ENCODE measurements at places on chromosomes 1 and 21. TPM values are rescaled to one million over a fixed set of nuclear protein-coding genes. Genes with fewer than 3 reads are reported as not detected.

Gene DEPDC1
- total RNA-seq, result 31.0 TPM

Gene CELA3B
- total RNA-seq, result not detected

Gene MYOM3
- not detected for total RNA-seq

DNA sequence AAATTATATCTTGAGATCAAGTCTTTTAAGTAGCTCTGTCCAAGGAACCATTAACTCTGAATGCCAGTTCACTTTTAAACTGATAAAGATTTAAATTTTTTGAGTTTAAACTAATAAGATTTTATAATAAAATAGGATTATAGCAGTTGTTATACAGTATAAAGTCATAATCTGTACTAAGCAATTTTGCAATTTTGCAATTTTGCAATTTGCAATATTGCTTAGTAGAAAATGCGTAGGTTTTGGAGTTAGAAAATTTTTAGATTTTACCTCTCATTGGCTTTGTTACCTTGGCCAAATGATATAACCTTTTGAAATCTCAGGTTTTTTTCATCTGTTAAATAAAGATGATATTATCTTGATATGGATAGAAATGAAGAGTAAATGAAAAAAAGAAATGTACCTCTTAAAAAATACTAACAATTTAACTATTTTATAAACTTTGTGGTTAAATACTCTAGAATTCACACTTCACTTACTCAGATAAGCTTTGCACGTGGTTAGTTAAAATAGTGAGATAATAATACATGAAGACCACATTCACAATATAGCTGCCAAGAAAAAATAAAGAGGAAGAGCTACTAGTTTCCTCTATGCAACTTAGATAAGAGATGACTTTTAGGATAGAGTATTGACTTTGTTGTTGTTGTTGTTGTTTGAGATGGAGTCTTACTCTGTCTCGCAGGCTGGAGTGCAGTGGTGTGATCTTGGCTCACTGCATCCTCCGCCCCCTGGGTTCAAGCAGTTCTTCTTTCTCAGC lies 13.9 kb downstream of the CCDC18 start:
- no peak for DNase-seq

GRCh38 chr1:222171005-222171404 lies 376.9 kb downstream of the HHIPL2 start:
- no peak for DNase-seq

GRCh38 chr1:51958824-51959223 lies 31.7 kb downstream of the RAB3B start:
- no peak for DNase-seq

- DNase-seq, result no peak
Measured at GRCh38 chr1:219391297-219391696, 217.6 kb downstream of the LYPLAL1 start.

DNA sequence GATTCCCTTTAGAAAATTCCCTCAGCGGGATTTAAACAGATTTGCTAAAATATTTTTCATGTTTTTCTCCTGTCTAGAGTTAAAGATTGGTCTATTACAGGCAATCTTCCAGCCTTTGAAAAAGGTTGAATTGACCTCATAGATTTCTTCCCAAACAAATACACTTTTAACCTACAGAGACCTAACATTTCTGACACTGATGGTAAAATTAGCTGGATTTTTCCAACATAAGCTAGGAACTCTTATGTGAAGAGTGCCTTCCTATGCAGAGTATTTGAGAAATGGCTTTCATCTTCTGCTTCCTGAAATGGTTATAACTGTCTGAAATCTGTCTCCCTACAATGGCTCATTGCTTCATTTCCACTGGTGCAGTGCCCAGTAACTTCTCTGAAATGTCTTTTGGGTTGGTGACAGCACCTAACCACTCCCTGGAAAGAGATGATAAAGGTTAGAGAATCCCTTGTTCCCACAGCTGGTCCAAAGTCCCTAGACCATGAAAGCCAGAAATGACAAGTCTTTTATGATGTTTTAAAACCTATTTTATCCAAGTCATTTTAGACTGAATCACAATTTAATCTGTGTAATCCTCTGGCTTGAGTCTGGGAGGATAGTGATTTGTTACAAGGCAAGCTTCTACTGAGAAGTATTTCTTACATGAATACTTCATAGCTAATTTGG lies 269.4 kb downstream of the BACH1 start:
- no peak for DNase-seq

- DNase-seq, result no peak
Measured at GRCh38 chr21:41280115-41280919, 36.3 kb upstream of the FAM3B start.

DNA sequence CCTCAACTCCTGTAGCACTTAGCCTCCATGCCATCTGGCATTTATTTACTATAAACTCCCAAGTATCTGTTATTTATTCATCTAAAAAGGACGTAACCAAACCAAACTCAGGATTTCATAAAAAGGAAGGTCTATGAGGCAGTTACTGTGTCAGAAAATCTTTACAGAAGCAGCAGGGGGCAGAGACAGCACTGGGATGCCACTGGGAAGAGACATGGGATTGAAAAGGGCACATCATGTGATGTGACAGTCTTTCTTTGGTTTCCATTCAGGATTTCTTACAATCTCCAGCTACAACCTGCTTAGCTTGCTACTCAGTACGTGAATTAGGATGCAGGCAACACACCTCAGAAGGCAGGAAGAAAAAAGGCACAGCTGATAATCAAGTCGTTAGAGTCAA lies 31.2 kb downstream of the SPRTN start:
- DNase-seq, result no peak

- DNase-seq, result no peak
Measured at GRCh38 chr1:5831600-5832335, 160.5 kb downstream of the NPHP4 start.

GRCh38 chr21:17554679-17555465 lies 42.0 kb downstream of the CXADR start:
- no peak for DNase-seq

DNA sequence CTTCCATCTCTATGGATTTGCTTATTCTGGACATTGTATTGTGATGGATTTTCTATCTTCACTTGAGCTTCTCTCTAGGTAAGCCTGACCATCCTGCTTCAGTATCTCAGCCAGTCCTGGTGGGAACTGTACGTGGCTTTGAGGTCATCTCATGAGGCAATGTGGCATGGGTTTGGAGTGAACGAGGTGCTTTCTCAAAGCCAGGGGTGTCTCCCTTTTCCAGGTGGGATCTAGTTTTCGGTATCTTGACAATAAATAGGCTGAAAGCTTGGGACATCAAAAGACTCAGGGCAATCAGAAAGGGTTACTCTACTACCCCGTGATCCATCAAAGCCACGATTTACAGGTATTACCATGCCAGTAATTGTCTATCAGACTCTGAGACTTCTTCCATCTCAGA lies 40.8 kb downstream of the AZIN2 start:
- DNase-seq, result peak; percentile 34

- DNase-seq, result no peak
Measured at GRCh38 chr1:219039017-219039681, 134.5 kb upstream of the LYPLAL1 start.

DNA sequence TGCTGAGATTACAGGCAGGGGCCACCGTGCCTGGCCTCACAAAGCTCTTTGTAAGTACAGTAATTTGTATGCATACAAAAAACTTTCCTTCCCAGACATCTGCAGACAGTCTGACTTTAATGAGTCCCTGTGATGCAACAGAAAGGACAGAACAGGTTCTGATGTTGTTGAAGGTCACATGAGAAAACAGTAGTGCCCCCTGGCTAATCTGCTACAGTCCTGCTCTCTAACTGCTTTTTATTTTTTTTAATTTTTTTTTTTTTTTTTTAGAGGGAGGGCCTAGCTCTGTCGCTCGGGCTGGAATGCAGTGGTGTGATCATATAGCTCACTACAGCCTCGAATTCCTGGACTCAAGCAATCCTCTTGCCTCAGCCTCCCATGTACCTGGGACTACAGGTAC lies 36.7 kb downstream of the ACBD3 start:
- DNase-seq, result no peak

DNA sequence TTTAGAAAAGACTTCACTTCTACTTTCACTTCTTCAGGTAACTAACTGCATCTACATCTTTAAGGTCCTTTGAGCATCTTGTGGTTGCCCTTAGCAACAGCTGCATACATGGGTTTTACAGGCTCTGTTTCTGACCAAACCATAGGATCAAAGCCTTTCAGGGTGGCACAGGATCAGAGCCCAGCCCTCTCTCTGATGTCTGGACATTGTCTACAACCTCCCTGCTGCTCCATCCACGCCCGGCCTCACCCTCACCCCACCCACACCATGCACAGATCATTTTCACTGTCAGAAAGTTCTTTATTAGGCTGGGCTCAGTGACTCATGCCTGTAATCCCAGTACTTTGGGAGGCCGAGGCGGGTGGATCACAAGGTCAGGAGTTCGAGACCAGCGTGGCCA lies 5.2 kb downstream of the NCF2 start:
- no peak for DNase-seq

DNA sequence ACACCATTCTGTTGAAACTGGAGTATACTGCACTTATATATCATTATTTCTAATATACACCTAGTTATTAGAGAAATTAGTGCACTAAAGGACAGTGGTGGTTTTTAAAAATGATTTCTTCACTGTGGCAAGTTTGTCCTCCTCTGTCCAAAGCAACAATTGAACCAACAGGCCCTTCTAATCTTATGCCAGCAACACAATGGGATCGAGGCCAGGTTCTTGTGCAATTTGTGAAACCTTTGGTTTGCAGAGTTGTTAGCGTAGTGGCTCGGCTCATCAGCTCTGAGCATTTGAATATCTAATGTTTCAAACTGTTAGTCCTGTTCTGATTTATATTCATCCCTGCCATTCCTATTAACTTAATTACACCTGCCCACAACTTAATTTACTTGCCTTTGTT lies 9.9 kb upstream of the LRRC39 start:
- DNase-seq, result no peak

- DNase-seq, result no peak
Measured at GRCh38 chr1:67367370-67368045, 59.8 kb downstream of the IL12RB2 start.

DNA sequence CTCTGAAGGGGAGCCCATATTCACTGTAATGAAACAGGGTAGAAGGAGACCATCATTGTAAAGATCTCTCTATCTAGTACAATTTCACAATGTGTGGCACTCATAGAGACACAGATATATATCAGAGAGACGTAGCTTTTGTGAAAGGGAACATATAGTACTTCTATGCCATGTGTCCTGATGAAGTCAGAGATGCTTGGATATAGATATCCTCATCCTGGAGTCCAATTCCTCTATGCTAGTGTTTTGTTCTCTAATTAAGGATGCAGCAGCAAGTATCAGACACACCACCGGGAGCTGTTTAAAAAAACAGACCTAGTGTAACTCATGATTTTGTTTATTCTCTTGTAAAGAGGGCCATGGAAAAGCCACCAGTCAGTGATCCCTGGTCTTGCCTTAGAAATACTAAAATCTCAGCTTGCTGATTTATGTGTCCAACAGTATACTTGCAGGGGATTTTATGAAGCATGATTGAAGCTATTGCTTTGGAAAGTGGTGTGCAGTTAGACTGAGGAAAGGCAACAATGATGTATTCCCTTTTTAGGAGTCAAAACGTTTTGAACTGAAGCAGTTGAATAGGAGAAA lies 2.5 kb downstream of the NCAM2 start:
- DNase-seq, result no peak

DNA sequence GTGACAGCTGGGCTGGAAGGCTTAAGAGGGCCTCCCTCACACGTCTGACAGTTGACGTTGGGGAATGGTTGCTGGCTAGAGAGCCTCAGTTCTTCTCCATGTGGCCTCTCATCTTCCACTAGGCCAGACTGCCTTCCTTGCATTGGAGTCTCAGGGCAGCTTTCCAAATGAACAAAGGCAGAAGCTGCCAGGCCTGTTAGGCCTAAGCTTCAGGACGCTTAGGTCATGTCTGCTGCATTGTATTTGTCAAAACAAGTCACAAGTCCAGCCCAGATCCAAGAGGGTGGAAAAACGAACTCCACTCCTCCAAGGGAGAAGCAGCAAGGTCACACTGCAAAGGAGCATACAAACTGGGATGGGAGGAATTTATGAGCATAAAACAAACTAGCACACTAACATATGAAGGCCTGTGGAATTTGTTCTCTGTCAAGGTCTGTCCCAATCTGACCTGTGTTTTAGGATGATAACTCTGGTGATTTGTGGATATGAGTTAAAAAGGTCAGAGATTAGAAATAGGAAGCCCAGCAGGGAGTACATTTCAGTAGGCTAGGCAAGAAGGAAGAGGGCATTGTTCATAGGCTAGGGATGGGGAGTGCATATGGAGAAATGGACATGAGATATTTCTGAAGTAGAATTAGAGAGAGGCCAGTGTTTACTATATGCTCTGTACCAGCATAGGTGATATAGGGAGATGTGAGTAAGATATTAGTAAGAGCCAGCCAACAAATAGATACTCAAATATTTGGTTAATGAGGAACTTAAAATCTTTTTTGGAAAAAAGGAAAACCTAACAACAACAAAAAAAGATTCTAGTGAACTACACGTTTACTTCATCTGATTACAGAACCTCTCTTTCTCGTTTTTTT lies 29.1 kb upstream of the CNN3 start:
- DNase-seq, result no peak

DNA sequence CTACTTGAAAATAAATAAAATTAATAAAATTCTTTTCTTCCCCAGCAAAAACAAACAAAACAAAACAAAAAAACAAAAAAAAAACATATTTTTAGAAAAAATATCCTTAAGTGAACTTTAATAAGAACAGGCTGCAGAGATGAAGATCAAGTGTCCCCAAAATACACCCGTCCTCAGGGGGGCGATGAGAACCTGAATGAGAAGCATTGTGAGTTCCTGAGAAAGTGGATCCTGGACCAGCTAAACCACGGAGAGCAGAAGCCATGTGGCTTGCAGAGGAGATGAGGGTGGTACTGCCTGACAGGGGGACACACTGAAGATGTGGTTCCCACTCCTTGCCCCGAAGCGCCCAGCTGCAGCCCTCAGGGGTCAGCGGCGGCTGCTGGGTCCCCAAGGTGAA lies 89.3 kb downstream of the ITPKB start:
- DNase-seq, result peak; percentile 59

DNA sequence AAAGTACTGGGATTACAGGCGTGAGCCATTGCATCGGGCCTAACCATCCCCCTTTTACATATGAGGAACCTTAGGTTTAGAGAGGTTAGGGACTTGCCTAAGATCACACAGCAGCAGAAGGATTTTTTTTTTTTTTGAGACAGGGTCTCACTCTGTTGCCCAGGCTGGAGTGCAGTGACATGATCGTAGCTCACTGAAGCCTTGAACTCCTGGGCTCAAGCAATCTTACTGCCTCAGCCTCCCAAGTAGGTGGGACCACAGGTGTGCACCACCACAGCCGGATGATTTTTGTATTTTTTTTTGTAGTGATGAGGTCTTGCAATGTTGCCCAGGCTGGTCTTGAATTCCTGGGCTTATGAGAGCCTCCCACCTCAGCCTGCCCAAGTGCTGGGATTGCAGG lies 2.2 kb upstream of the C1orf167 start:
- no peak for DNase-seq

GRCh38 chr1:6008696-6009095 lies 16.5 kb upstream of the NPHP4 start:
- no peak for DNase-seq

GRCh38 chr1:216739793-216740192 lies 16.6 kb upstream of the ESRRG start:
- no peak for DNase-seq

GRCh38 chr1:166377896-166378295 lies 211.1 kb upstream of the FAM78B start:
- no peak for DNase-seq
